NAMALWA (cell line): ENCODE measurements at places on chromosomes 7 and 10.

- peak; percentile 73 for DNase-seq
These were observed 30.0 kb downstream of the NET1 start for GRCh38 chr10:5442065-5442989.

- DNase-seq: no peak
These were observed 345.3 kb upstream of the SEMA3C start for GRCh38 chr7:81264116-81264515.

GRCh38 chr7:26865094-26865388, 651 bp upstream of the SKAP2 start:
- DNase-seq: no peak

GRCh38 chr10:44935201-44935965, 24.2 kb upstream of the RASSF4 start:
- no peak for DNase-seq

- DNase-seq: no peak
These were observed 326.6 kb downstream of the RPS24 start for GRCh38 chr10:78360284-78360683.

DNA sequence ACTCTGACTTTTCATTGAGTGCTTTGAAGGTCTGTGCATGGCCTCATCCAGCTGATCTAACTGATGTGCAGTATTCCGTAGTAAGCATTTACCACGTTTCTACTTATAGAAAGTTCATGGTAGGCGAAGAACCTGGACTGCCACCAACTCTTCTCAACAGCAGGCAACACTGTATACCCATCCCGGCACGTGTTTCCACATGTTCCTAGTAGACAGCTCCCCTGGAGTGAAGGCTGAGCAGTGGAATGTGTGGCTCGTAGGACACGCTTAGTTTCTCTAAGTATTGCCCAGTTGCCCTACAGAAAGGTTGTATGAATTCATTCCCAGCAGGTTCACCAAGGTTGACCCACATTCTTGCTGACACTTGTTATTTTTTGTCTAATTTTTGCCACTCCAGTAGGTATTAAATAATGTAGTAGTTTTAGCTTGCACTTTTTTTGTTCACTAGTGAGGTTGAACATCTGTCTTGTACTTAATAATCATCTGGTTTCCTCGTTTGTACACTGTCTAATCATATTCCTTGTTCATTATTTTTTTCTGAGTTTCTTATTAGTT, 15.2 kb downstream of the PROSER2 start:
- no peak for DNase-seq

DNA sequence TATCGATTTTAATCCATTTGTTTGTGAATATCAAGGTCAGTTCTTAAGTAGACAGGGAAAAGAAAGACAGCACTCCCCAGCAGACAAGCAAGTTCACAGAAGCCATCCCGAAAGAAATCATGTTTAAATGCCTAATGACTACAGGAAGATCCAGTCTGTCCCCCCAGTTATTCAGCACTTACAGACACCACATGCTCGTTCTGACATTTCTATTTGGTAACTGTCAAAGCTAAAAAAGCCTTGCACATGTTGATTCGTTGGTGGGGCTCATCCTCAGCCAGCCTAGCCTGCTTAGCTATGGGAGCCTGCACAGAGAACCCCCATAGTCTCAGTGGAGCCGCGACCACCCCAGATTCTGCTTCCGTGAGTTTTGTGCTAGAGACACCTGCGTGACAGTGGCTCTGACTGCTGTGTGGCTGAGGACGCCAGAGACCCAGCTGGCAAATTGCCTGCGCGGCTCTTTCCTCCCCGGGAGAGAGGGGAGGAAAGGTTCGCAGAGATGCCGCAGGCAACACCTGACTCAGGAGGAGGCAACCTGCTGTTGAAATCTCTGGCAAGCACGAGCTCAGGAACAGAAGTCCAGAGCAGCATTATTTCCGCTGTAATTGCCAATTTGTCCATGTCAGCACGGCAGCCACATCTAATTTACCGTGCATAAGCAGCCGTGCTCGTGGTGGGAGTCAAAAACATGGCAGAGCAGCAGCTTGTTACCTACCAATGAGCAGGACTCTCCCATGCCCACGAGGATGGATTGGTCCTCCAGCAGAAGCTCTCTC, 194.2 kb downstream of the GPAM start:
- no peak for DNase-seq

DNA sequence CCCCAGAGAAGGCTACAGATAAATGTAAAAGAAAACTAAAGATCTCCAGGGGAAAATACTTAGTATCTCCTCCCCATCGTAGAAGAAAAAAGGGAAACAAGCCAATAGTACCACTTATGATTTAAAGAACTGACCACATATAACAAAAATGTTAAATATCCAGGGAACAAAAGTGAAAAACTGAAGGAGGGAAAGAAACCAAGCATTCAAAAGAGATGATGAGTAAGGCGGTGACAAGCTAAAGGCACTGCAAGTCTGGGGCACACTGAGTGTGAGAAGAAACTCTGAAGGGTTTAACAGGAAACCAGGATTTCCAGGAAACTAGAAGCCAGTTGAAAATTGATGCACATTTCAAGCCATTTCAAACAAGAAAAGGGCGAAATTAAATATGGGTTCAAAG, 226.3 kb downstream of the AHR start:
- no peak for DNase-seq

- no peak for DNase-seq
These were observed 2.9 kb downstream of the PPP1R3A start for GRCh38 chr7:113915956-113916355.

DNA sequence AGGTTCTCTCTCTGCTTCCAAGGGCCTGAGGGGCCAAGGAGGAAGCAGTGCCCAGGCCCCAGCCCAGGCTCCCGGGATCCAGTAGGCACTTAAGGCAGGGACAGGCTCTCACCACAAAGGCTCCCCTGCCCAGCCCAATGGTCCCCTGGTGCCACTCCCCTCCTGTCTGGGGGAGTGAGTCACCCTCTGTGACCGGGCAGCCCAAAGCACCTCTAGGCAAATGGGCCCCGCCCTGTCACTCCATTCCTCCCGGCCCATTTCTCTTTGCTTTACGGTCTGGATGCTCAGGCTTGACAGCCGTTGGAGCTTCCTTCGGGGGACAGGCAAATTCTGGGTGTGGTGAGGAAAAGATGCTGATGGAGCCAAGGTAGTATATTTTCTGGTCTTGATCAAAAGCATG, at the start of gene CALHM3:
Gene CALHM3, minus strand, starts transcription at position 106 of the 400 bp plus-strand sequence. CDS start 208 bp downstream, outside the sequence.
- no peak for DNase-seq

DNA sequence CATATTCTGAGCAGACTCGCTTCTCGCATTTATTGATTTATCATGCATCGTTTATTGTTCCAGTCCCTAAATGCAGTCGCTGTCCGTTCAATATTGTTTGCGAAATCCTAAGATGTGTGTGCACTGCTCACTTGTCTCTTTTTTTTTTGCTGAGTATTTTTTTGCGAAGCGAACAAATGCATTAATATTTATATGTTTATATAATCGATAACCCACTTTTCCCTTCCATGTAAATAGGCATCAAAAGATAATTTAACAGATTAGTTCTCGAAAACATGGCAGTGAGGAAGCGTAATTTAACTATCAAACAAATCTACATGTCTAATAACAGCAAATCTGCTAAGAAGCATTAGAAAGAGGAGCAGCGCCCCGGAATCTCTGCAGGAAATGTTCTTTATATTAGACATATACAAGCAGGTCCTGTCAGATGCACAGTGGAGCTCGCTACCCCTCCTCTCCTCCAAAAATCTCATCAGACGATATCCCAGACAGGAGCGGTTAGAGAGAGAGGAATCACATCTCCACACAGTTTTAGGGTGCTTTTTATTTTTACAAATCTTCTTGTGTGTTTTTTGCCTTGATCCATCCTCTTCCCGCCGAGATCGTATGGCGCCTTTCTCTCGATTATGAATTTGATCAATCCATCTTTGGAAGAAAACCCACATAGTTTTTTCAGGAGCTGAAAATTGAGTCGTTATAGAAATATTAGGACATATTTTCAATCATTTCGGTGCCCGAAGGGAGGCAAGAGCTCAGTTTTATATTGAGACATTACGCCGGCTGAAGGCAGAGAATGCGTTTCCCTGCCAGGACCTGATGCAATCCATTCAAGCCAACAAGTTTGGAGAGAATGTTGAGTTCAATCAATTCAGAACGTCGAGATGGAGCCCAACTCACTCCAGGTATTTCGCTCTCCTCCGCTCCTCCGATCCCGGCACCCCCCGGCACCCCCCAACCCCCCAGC, at the start of gene ARID5B:
Gene ARID5B, plus strand, starts transcription at position 871 of the 964 bp plus-strand sequence. Its CDS starts 11 bp downstream, at position 882.
- DNase-seq: peak; percentile 82

DNA sequence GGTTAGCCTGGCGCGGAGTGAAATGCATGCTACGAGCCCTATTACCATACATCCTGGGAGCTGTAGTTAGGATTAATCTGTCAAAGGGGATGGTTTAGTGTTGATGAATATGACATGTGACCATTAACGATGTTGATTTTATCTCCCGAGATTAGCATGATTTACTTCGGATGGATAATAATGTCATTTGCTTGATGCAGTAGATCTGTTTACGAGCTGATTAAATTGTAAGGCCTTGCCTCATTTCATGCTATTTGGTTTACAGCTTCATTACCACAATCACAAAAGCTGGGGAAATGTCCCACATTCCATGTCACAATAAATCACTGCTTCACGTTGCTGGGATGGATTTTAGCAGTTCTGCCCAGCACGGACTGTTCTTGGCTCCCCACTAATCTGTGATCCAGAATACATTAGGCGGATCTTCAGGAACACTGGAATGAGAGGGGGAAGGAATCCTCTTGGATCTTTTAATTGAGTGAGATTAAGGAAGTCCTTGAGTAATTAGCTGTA, 22.3 kb downstream of the ZNF503 start:
- no peak for DNase-seq

DNA sequence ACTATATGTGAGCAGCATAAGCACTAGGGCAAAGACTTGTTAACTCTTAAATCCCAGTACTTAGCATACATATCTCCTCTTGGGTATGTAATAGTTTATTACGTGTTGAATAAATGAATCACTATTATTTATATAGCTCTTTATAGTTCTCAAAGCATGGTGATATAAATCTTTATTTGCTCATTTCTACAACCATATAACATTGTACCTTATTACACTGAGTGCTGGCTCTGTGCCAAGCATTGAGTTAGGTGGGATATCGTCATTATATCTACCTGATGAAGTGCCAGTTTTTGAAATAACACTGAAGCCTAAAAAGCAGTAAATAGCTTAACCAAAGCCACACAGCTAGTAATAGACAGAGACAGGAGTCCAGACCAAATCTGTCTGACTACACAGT, 27.9 kb downstream of the AHR start:
- no peak for DNase-seq

DNA sequence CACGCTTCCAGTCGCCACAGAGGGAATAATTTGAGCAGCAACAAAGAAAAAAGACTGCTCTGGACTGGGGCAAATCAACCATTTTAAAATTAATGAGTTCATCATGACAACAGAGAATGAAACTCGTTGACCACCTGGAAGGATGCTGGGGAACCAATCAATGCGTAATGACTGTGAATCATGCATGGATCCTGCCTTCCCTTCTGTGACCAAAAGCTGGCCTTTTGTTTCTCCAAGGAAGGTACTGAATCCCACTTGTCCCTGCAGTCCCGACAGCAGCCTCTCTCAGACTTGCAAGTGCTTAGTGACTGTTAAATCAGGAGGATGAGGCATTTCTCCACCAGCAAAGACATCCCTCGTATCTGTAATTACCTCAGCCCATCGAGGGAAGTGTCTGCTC, 68.0 kb upstream of the TNS3 start:
- DNase-seq: no peak

DNA sequence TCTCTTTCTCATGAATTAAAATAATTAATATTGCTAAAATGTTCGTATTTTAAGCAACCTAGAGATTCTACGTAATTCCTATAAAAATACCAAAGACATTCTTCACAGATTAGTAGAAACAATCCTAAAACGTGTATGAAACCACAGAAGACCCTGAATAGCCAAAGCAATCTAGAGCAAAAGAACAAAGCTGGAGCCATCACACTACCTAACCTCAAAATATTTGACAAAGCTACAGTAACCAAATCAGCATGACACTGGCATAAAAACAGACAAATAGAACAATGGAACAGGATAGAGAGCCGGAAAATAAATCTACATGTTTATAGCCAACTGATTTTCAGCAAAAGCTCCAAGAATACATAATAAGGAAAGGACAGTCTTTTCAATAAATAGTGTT, 105.5 kb upstream of the PTN start:
- no peak for DNase-seq

DNA sequence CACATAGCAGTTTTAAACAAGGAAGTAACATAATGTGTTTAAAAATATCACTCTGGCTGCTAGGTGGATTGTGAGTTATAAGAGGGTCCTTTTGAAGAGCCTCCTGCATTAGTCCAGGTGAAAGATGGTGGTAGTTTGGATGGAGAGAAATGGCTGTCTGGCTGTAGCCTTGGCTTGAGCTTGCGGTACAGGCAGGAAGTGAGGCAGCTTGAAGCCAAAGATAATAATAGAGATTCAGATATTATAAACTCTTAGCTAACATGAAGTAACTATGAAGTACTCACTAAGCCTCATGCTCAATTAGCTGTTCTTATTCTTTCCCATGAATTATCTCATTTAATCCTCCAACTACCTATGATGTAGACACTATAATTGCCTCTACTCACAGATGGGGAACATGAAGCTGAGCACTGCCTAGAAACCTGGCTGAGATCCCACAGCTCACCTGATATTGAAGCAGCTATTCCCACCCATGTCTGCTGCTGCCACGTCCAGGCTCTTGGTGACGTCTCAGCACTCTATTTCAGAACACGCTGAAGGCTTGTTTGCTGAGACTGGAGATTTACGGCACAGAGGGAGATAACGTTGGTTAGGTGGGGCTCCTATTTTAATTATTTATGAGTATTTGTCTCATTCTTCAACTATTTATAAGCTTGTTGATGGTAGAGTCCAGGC, 10.4 kb downstream of the C10orf120 start:
- DNase-seq: no peak

DNA sequence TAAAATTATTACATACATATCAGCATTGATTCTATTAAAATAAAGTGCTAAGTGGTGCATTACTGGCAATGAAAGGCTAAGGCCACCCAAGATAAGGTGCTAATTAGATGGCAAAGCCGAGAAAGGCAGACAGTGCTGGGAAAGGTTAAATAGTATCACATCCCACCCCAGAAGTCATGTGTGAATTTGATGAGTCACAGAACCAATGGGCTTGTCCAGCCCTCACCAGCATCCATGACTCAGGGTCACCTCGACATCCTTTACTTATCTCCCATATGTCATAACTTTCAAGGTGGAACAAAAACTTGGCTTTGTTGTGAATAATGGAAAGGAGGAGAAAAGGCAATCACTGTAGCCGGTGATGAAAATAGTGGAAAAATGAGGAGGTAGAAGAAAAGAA, 459.1 kb downstream of the PLXNA4 start:
- DNase-seq: no peak

DNA sequence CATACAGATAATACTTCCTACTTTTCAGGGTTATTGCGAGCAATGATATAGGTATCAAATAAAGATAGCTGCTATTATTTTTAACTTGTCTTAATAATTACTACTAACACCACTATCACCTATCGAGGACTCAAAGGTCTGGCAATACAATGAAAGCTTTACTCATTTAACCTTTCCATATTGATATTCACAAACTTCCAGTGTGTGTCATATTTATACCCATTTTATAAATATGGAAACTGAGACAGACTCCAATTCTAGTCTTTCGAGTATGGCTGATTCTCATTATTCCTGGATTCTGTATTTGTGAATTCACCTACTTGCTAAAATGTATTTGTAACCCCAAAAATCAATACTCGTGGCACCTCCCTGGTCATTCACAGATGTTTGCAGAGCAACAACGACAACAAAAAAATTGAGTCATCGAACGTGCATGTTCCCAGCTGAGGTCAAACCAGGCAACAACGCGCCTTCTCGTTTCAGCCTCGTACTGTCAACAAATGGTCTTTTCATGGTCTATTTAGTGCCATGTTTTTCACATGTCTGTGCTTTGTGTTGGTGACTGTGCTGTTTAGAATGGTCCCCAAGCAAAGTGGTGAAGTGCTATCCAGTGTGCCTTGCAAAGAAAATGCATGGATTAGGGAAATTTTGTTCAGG, 51.7 kb downstream of the SMURF1 start:
- no peak for DNase-seq
